Activated CD4-positive, alpha-beta memory T cell treated with anti-CD3 and anti-CD28 coated beads for 36 hours (primary cell): ENCODE measurements at places on chromosomes 13 and 19.

DNA sequence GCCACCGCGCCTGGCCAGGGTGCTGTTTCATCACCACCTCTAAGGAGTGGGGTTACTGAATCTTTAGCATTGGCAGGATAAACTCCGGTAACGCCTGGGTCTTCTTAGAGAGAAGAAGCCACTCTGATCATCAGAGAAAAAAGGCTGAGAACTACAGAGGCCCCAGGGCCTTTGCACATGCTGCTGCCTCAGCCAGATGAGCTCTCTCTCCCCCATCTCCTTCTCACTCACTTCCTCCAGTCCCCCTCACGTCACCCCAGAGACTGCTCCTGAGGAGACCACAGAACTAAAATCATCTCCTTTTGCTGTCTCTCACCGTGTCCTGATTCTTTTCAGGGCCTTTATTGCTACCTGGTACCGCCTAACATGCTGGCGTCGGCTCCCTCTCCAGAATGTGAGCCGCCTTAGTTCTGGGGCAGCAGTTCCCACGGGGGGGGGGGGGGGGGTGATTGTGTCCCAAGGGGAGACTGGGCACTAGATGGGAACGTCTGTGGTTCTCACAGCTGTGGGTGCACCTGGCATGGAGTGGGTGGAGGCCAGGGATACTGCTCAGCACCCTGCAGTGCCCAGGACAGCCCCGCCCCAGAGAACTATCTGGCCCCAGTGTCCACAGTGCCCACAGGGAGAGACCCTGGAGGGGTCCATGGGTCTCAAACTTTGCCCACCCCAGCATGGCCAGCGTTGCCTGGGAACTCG lies 5.1 kb upstream of the DIRAS1 start:
- DNase-seq: no peak

- peak; percentile 88 for DNase-seq
These were observed 5.1 kb downstream of the BBC3 start for GRCh38 chr19:47225746-47226425.

- no peak for DNase-seq
These were observed 15.1 kb upstream of the EPHX3 start for GRCh38 chr19:15247107-15248014.

DNA sequence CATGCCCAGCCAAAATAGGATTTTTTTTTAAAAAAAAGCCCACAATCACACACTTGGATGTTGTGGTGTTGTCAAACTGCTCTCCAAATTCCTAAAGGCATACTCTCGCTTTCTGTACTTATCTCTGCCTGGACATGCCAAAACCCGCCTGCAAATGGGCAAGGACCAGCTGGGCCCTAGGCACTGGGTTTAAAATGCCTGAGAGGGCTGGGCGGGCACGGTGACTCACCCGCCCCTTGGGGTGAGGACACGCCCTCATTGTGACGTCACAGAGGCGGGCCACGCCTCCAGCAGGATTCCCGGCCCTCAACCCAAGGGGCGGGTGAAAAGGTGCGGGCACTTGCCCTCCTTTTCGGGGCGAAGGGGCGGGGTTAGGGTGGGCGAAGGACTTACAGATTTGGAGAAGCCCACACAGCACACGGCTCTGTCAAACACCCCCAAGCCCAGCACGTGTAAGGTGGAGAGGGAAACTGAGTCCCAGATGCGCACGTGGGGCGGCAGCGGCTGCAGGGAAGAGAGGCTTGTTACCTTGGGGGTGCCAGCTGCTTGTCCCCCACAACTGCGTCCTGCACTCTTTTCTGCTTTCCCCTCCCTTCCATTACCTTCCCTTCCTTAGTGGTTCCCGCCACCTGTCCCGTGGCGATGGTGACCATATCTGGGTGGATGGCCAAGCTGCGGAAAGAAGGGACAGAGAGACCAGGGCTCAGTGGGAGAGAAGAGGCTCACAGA lies 6.6 kb downstream of the EML2 start:
- DNase-seq: peak; percentile 75
